ENCODE measurements at places on chromosomes 16 and 17.

DNA sequence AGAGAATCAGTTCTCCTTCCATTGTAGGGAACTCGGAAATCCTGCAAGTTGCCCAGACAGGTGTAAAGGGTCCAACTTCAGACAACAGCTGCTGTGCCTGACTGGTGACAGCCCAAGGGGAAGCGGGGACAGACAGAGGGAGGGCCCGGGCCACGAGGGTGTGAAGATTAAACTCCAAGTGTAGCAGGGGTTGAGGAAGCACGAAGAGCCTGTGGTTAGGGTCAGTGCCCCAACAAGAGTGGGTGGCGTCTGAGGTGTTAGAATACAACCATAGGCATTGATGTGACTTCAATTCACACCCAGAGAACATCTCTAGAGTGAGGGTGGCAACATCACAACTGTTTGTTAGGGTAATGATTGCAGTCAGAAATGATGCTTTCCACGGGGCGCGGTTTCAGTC, 39.1 kb downstream of the ASPA start:
- H3K4me1 ChIP-seq, result no peaks in the 10 kb centered on the region
- no peak overlapping the region for H3K4me3 ChIP-seq
- H3K36me3 ChIP-seq, result no peaks in the 10 kb centered on the region
- no peak for DNase-seq

- DNase-seq, result no peak
- H3K36me3 ChIP-seq, result no peaks in the 10 kb centered on the region
- H3K27ac ChIP-seq, result no peak overlapping the region
- no peaks in the 10 kb centered on the region for H3K4me1 ChIP-seq
- no peak overlapping the region for H3K4me3 ChIP-seq
These were observed 85.0 kb upstream of the DNAJA2 start for GRCh38 chr16:47058295-47059086.

DNA sequence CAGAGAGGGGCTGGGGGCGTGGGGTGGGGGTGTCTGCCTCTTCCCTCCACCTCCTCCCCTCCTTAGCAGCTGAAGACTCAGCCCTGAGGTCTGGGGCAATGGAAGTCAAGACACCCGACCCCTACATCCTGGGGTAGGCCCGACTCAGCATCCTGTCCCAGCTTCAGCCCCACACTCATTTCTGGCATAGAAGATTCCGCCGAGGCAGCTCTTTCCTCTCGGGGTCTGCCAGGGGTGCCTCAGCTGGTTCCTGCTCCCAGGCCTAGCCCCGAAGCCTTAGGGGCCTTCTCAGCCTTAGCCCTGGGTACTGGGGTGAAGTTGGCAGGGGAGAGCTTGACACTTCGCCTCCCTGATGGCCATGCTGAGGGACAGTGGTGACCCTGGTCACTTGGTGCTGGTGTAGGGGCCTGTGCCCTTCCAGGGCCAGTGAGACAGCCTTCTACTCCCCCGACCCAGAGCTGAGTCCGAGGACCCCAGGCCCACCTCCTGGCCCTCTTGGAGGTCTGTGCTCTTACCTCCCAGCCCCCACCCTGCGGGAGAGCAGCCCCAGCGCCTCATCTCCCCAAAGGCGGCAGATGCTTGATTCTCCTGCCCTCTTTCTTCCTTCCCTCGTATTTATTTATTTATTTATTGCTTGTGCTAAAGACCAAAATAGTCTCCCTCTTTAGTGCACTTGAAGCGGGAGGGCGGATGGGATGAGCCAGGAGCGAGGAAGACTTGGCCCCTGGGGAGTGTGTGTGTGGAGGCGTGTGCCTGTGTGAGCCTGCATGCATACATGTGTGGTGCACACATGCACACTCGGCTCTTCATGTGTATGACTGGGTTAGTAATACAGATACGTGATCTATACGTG, 42.5 kb downstream of the KCNJ12 start:
- H3K27me3 ChIP-seq, result no peaks in the 10 kb centered on the region
- H3K27ac ChIP-seq, result no peak overlapping the region
- H3K36me3 ChIP-seq, result no peaks in the 10 kb centered on the region
- peaks cover 10% of the 10 kb centered on the region for H3K4me1 ChIP-seq
- no peak overlapping the region for H3K4me3 ChIP-seq

DNA sequence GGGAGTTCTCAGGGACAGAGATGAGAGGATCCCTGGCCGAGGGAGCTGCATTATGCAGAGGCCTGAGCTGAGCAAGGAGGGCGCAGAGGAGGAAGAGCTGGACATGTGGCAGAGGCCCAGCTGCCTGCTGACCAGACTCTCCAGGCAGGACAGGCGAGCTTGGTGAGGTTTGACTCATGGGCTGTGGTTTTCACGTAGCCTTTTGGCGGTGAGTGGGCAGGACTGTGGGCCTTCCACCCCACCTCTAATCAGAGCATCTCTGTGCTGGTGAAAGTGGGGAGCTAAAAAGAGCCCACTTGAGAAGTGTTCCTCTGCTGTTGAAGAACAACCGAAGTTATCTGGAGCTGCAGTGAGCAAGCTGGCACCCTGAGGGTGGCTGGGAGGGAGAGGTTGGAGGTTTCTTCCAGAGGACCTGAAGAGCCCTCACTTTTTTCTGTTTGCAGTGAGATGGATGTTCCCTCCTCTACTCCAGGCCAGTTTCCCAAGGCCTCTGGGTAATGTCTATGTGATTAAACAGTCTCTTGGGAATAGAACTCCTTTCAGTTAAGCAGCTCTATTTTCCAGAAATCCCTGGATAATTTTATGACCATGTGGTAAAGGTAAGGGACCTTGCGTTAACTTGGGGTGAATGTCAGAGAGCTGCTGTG, 11.9 kb downstream of the EPN2 start:
- no peak for DNase-seq
- no peaks in the 10 kb centered on the region for H3K4me1 ChIP-seq
- H3K27me3 ChIP-seq, result no peaks in the 10 kb centered on the region
- H3K4me3 ChIP-seq, result no peak overlapping the region
- H3K36me3 ChIP-seq, result no peaks in the 10 kb centered on the region

GRCh38 chr16:53865494-53865863, 161.5 kb downstream of the FTO start:
- H3K27me3 ChIP-seq, result no peaks in the 10 kb centered on the region
- H3K4me1 ChIP-seq, result no peaks in the 10 kb centered on the region
- DNase-seq, result no peak
- no peak overlapping the region for H3K4me3 ChIP-seq

DNA sequence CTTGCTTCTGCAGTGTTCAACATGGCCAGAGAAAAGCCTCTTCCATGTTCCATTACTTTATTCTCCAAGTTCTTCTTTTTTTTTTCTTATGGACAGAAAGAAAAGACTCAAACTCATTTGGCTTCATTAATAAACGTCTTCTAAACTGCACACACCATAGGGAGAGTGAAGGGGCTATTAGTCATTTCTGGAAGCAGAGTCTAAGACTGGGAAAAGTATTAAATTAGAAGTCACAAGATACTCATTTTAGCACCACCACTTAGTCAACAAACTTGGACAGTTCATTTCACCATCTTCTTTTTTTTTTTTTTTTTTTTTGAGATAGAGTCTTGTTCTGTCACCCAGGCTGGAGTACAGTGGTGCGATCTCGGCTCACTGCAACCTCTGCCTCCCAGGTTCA, 52.8 kb downstream of the NOL11 start:
- H3K27ac ChIP-seq, result no peak overlapping the region
- H3K36me3 ChIP-seq, result no peaks in the 10 kb centered on the region
- H3K4me3 ChIP-seq, result no peak overlapping the region
- no peaks in the 10 kb centered on the region for H3K27me3 ChIP-seq
- no peak for DNase-seq
- no peaks in the 10 kb centered on the region for H3K4me1 ChIP-seq

DNA sequence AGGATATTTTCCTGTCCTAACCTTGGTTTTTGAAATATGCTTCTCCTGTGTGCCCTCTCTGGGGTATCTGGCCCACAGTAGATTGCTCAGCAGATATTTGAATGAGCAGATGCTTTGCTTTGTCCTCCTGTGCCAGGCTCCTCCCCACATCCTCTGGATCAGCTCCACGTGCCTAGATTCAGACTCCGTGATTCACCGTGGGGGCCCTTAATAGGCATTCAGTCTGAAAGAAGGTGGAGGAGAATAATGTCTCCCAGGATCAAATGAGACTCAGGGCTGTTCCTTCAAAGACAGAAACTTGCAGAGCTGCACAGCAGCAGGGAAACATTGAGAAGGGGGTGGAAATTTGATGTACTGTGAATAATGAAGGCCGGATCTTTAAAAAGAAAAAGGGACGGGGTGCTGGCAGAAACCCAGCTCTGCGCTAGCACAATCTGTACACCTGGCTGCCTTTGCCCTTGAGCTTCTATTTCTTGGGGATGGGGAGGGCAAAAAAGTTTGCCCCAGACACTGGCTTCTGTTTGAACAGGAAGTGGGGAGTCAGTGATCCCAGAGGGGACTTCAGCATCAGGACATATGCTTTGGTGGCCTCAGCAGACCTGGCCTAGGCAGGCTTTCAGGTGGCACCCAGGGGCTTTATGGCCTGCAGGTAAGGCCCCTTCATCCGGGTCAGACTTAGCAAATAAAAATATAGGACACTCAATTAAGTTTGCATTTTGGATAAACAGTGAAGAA, 15.9 kb upstream of the SLC12A3 start:
- H3K36me3 ChIP-seq, result peaks cover 4% of the 10 kb centered on the region
- H3K4me1 ChIP-seq, result peaks cover 11% of the 10 kb centered on the region
- H3K27ac ChIP-seq, result no peak overlapping the region
- no peaks in the 10 kb centered on the region for H3K27me3 ChIP-seq
- no peak overlapping the region for H3K4me3 ChIP-seq
- DNase-seq, result no peak
